NCI-H510A (cell line): ENCODE measurements at places on chromosomes 12 and 14.

GRCh38 chr14:24803933-24804494 lies 170.0 kb upstream of the GZMB start:
- DNase-seq = no peak

DNA sequence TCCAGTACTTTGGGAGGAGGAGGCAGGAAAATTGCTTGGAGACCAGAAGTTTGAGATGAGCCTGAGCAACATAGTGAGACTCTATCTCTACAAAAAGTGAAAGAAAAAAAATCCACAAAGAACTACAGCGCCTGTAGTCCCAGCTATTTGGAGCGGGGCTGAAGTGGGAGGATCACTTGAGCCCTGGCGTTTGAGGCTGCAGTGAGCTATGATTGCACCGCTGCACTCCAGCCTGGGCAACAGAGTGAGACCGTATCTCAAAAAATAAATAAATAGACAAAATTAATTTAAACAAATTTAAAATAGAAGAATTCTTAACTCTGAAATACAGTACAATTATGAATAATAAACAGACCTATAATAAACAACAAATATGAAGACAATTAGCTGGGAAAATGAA lies 40.9 kb downstream of the ATL1 start:
- peak; percentile 20 for DNase-seq

GRCh38 chr12:120394483-120395367 lies 25.8 kb upstream of the MSI1 start:
- DNase-seq = peak; percentile 95

DNA sequence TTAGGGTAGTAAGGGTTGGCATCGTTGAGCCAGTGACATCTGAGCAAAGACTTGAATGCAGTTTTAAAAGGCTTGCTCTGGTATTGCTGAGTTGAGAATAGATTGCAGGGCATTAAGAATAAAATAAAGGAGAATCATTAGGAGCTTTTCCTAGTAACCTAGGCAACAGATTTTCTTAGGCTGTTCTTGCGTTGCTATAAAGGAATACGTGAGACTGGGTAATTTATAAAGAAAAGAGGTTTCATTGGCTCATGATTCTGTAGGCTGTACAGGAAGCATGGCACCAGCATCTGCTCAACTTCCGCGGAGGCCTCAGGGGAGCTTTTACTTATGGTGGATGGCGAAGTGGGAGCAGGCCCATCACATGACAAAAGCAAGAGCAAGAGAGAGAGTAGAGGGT lies 97.4 kb downstream of the RAD51B start:
- DNase-seq = no peak

DNA sequence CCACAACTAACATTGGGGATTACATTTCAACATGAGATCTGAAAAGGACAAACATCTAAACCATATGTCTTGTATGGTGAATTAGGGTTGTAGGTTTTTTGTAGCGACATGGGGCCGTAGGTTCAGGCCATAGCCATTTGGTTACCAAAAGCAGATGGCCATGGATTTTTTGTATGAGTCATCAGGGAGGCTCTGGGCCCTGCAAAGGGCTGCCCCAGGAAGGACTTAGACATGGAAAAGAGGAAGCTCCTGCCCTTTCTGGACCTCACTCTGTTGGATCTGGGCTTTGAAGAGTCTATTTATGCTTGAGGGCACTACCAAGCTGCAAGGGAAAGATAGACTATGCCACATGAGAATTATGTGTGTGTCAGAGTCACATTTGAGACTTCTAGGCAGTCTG lies 89.3 kb upstream of the DHRS4 start:
- no peak for DNase-seq

DNA sequence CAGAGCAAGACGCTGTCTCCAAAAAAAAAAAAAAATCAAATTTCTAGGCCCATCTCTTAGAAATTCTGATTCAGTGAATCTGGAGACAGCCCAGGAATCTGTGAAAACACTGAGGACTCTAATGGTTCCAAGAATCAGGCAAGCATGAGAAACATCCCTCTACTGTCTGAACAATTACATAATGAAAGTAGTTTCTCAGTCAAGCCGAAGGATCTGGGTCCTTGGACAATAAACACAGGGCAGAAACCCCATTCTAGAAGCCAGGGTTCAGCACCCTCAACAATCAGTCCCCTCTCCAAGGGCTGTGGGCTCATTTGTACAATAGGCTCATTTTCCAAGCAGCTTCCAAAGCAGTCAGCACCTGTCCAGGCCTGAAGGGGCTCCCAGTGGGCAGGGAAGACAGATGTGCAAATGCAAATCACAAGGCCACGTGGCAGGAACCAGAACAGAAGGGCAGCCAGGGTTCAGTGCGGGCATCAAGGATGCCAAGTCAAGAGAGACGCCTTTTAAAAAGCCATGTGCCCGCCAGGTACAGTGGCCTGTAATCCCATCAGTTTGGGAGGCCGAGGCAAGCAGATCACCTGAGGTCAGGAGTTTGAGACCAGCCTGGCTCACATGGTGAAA lies 96.1 kb downstream of the KSR2 start:
- DNase-seq = no peak
